Bronchial smooth muscle cell (primary cell): ENCODE measurements at places on chromosomes 4 and X. TPM values are rescaled to one million over a fixed set of nuclear protein-coding genes. Genes with fewer than 3 reads are reported as not detected.

HAND2 gene
- total RNA-seq = 3.2 and 8.4 TPM in 2 replicates

SORCS2 gene
- total RNA-seq = 0.26 and 0.79 TPM in 2 replicates

GLRB gene
- 1.7 and 3.2 TPM in 2 replicates for total RNA-seq

SCD5 gene
- 11.6 and 14.2 TPM in 2 replicates for total RNA-seq

VBP1 gene
- 28.6 and 50.6 TPM in 2 replicates for total RNA-seq

FAM47E gene
- 0.32 and 1.4 TPM in 2 replicates for total RNA-seq
